Small intestine (tissue), 16 donors: ENCODE measurements at places on chromosomes 1 and 21.

- DNase-seq, result no peak
Observed at GRCh38 chr21:37550157-37550556, 183.6 kb downstream of the DYRK1A start.

DNA sequence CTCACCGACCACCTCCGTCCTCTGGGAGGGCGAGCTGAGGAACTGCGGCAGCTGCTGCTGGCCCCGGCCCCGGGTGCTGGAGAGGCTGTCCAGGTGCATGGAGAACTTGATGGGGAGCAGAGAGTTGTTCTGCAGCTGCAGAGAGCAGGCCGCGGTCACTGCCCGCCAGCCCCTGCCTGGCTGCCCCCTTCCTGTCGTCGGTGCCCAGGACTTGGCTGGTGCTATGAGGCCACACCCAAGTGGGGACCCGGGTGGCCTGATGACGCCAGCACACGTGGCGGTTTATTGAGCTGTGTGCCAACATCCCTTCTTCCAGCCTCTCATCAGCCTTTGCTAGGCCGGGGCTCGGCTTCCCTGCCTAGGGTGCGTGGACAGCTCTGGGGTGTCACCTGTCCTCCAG lies 5.3 kb upstream of the TMEM52 start:
- peak; percentile 45 for DNase-seq

GRCh38 chr1:98304888-98305287 lies 356.6 kb upstream of the SNX7 start:
- DNase-seq, result no peak

DNA sequence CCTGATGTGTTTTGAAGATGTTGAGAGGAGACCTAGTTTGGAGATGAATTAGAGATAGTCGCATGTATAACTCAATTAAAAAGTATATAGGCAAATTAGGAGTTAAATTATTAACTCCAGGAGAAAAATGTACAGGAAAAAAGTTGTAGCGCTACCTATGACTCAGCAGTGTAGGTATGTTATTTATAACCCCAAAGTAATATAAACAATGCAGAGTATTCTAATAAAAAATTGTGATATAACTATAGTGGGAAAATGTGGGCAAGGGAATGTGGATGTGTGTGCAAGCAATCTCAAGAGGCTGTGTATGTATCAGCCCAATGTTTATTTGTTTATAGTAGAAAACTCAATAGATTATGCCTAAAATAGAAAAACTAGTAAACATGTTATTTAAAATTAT lies 144.5 kb downstream of the BRINP2 start:
- no peak for DNase-seq

DNA sequence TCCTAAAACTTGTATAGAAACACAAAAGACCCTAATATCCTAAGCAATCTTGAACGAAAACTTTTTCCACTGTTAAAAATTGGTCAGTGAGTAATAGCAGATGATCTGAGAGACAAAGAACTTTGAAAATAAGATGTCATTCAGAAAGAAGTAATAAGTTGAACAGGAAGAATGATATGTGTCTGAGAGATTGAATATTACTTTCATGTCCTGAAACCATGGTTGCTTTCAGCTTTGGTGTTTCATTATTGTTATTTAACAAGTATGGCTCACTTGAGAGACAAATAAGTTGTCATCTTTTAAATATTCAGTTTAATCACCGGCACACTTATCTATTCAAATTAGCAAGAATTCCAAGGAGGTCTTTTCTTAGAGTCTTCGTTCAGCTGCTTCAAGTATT lies 11.4 kb downstream of the PRKACB start:
- no peak for DNase-seq

DNA sequence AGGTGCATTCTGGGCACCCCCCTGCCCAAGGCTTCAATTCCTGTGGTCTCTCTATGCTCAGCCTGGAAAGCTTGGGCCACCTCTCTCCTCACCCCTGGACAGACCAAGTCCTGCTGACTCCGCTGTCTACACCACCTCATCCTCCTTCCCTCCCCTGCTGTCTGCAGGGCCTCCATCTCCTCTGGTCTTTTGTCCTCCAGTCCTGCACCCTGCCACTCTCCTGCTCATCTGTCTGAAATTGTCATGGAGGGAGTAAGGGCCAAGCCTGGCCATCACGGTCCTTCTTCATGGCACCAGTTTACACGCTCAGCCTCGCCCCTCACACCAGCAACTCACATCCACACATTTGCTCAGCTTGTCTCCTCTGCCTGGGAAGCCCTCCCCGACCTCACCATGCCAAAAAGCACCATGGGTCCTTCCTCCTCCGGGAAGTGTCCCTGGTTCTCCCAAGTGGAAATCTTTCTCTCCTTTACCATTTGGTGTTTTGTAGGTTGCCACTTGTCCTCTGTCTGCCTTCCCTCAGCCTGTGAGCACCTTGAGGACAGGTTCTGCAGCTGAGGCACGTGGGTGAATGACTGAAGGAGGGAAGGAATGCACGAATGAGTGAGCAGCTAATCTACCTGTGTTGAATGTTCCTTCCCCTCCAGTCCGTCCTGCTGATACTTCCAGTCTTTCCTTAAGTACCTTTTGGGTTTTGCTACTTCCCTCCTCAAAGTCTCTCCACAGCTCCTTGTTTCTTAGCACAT lies 2.1 kb upstream of the SLC2A1 start:
- DNase-seq, result no peak

DNA sequence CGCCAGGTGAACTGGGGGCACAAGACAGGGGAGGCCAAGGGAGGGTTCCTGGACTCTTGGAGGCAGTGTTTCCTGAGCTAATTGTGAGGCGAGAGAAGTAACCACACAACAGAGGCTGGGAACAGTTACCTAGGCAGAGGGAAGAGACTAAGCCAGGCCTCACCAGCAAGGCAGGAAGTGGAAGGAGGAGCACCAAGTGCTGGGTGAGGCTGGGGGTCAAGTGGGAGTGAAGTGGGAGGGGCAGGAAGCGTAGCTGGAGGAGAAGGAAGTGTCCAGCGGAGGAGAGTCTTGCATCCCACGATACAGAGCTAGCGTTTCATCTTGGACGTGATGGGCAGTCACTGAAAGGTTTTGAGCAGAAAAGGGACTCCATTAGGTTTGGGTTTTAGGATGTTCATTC lies 48.3 kb upstream of the CAPZB start:
- DNase-seq, result no peak

DNA sequence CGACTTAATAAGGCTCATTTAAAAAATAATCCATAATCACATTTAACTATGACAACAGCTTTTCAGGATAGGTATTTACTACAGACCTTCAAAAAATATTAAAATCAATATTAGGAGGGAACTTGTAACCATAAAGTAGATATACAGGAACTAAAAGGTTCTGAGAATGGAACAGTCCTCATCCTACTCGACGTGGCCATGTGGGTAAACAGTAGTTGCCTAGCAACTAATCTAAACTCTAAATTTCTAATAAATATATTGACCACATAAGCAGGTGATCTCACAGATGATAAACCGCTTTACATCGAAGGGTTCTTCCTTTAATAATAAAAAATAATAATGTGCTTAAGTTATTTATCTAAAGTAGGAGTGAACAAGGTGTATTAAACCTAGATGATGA lies 7.9 kb downstream of the AKT3 start:
- no peak for DNase-seq

DNA sequence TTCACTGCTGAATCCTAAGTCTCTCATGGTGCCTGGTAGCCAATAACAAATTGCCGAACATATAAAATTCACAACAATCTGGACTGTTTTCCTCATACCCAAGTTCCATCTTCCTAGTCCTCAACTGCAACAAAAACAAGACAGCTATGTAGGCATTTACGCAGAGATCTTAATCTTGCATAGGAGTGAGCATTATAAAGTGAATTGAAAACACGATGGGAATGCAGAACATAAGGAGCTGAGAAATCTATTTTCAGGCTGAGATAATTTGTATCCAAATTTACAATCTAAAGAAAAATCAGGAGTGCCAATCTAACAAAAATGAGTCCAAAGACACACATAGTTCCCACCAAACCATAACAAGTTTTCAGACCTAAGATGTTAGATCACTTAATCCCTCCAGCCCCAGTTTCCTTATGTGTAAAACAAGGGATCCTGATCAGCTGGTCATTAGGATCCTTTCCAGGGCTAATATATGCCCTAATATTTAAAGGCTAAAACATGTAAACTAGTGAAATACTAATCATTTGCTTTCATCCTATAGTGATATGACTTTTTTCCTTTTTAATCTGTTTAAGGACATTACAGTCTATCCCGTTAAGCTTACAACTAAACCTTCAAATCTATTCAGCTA lies 1.9 kb downstream of the SLC16A1 start:
- peak; percentile 3 for DNase-seq

GRCh38 chr1:22845398-22845935 lies 127.2 kb downstream of the LACTBL1 start:
- no peak for DNase-seq

DNA sequence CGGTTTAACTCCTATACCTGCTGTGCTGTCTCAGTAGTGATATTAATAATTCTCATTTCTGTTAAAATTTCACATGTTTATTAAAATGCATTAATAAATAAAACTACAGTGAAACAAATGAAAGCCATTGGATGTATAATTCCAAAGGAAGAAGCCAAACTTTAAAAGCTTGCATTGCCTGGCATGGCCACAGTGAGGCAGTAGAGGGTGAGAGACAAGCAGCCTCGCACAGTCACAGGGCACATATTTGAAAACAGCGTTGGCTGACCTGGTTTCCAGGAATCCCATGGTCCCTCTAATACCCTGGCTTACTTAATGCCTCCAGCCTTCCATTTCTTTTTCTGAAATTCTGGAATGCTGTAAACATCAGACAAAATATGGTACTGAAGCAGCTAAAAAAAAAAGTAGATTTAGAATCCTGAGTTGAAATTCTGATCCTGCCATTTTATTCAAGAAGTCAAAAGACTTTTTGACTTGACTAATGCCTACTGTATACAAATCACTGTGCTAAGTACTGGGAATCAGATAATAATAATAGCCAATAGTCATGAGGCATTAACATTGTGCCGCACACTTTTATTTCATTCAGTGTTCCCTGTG lies 6.7 kb upstream of the RNASEL start:
- DNase-seq, result peak; percentile 66

DNA sequence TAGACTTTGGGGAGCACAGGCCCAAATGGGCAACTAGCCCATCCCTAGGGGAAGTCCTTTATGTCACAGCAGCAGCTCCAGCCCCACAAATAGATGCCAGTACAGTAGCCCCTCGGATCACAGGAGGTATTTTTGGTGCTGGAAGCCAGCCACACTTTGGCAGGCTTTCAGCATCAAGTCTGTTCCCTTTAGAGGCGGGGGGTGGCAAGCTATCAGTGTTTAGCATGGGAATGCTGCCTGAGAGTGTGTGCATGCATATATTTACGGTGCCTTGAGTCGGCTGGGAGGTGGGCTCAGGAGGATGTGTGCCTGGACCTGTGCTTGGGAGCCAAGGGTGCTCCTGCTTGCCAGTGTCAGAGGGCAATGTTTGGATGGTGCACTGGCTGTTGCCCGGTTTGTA lies 3.5 kb upstream of the PLXNA2 start:
- DNase-seq, result no peak

GRCh38 chr1:147384804-147385203 lies 142.3 kb downstream of the CHD1L start:
- DNase-seq, result no peak

- DNase-seq, result peak; percentile 56
Observed at GRCh38 chr21:36104317-36105300, 30.3 kb upstream of the CBR3 start.

DNA sequence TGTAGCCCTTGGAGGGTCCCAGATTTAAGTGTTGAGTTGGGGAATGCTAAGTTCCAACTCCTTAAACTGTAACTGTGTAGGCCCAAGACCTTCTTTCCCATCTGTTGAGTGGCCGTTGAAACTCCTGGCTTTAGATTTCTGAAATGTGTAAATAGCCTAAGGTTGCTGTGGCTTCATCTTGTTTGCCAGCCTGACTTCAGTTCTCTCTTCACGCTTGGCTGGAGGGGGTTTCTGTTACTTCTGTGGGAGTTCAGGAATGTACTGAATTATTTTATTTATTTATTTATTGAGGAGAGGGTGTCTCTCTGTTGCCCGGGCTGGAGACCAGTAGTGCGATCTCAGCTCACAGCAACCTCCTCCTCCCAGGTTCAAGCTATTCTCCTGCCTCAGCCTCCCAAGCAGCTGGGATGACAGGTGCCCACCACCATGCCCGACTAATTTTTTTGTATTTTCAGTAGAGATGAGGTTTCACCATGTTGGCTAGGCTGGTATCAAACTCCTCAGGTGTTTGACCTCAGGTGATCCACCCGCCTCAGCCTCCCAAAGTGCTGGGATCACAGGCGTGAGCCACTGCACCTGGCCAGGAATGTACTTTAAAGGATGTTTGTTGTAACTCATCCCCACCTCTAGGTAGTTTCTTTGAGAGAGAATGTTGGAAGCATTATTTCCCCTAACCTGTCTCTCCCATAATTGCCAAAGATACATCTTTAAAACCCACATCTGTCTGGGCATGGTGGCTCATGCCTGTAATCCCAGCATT lies 5.9 kb downstream of the TTC39A start:
- DNase-seq, result no peak

DNA sequence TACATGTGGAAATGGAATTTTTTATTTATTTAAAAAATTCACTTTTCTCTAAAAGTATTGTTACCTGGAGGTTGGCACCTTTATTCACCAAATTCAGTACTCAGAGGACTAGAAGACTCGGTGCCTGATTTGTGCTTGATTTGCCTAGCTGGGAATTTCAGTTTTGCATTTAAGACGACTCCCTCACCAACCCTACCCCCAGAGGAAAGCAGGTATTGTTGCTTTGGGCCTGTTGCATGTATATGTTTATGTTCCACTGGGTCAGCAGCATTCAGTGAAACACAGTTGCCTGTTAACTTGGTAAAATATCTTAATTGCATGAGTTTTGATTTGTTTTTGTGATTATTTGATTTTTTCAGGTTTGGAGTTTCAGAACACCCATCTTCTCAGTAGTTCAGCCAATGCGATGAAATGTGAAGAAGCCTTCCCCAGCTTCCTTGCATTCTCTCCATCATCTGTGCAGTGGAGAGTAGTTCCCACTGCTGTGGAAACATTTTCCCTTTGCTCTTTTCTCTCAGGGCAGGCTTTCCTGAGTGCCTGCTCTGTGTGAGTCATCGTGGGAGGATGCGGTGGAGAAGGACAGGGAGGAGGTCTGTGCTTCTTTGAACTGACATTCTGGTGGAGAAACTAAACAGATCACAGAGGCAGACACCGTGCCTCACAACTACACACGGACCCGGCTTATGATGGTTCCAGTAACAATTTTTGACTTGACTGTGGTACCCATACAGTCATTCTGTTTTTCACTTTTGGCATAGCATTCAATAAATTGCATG lies 6.4 kb downstream of the ADARB1 start:
- no peak for DNase-seq

- no peak for DNase-seq
Observed at GRCh38 chr1:61872206-61872605, 129.9 kb downstream of the PATJ start.

DNA sequence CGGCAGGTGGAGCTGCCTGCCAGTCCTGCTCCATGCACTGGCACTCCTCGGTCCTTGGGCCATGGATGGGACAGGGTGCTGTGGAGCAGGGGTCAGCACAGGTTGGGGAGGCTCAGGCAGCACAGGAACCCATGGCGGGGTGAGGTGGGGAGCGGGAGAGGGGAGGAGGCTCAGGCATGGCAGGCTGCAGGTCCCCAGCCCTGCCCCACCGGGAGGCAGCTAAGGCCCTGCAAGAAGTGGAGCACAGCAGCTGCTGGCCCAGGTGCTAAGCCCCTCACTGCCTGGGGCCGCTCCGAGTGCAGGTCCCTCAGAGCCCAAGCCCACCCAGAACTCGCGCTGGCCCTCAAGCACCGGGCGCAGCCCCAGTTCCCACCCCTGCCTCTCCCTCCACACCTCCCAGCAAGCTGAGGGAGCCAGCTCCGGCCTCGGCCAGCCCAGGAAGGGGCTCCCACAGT lies 691 bp upstream of the GBP5 start:
- no peak for DNase-seq
